LHCN-M2 (cell line): ENCODE measurements at places on chromosomes 2 and 18.

- DNase-seq, result no peak
These were observed 18.3 kb downstream of the FIGN start for GRCh38 chr2:163717515-163717914.

GRCh38 chr2:44016282-44016681 is 20.5 kb upstream of the LRPPRC start:
- DNase-seq, result peak; percentile 37

GRCh38 chr18:36296650-36297416 is 680 bp upstream of the FHOD3 start:
- peak; percentile 76 for DNase-seq

DNA sequence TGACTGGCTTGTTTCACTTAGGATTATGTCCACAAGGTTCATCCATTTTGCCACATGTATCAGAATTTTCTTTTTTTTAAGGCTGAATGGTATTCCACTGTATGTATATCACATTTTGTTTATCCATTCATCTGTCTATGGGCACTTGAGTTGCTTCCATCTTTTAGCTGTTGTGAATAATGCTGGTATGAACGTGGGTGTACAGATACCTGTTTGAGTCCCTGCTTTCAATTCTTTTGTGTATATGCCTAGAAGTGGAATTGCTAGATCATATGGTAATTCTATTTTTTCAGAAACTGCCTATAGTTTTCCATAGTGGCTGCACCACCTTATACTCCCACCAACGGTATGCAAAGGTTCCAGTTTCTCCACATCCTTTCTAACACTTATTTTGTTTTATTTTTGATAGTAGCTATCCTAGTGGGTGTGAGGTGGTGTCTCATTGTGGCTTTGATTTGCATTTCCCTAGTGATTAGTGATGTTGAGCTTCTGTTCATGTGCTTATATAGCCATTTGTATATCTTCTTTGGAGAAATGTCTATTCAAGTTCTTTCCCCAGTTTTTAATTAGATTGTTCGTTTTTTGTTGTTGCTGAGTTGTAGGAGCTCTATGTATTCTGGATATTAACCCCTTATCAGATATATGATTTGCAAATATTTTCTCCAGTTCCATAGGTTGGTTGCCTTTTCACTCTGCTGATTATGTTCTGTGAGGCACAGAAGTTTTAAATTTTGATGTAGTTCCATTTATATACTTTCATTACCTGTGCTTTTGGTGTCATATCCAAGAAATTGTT is 40.7 kb downstream of the TTC39C start:
- DNase-seq, result no peak

GRCh38 chr2:238278626-238279323 is 9.6 kb downstream of the PER2 start:
- DNase-seq, result no peak

- DNase-seq, result no peak
These were observed 20.0 kb downstream of the KCNIP3 start for GRCh38 chr2:95317123-95317500.

DNA sequence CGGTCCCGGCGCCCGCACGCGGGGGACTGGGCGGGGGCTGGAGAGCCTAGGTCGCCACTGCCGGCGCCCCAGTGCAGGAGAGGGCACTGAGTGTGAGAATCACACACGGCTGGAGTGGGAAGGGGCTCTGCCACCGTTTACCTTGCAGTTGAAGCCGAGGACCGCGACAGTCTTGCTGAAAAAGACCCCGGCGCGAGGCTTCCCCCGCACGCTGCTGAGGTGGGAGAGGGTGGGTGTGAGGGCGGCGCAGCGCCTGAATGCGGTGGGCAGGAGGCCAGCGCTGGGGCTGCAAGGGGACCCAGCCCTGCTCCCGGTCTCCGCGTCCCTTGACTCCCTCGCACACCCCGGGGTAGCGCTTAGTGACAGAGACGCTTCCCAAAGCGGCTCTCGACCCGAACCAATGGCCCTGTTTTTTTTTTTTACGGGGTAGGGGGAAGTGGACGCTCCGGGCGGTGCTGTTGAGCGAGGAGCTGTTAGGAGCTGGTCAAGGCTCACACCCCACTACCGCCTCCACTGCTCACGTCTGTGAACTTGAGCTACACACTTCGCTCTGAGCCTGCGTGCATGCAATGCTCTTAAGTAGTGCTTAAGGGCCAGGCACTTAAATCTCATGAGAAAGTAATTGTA is 794 bp downstream of the NOTO start:
- no peak for DNase-seq
